Fibroblast of lung (primary cell): ENCODE measurements at places on chromosomes 1 and 21. TPM values are rescaled to one million over a fixed set of nuclear protein-coding genes. Genes with fewer than 3 reads are reported as not detected.

The PPM1J gene
- total RNA-seq: 0.83 and 1.0 TPM in 2 replicates

The VHLL gene
- total RNA-seq: not detected in 2 replicates

The U2AF1 gene
- total RNA-seq: 12.7 and 15.2 TPM in 2 replicates

DNA sequence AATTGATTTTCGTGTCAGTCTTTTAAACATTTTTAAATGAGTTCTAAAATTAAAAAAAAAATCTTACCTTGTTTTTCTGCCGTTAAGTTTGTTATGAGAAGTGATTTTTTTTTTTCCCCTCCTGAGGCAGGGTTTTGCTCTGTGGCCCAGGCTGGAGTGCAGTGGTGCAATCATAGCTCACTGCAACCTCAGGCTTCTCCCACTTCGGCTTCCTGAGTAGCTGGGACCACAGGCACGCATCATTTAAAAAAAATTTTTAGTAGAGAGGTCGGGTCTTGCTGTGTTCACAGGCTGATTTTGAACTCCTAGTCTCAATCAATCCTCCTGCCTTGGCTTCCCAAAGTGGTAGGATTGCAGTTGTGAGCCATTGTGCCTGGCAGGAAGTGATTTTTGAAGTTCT is 41.1 kb downstream of the MTR start:
- H3K27me3 ChIP-seq: no peaks in the 10 kb centered on the region
- H3K4me3 ChIP-seq: no peak overlapping the region
- H3K4me1 ChIP-seq: no peaks in the 10 kb centered on the region
- peaks cover 1% of the 10 kb centered on the region for H3K36me3 ChIP-seq

DNA sequence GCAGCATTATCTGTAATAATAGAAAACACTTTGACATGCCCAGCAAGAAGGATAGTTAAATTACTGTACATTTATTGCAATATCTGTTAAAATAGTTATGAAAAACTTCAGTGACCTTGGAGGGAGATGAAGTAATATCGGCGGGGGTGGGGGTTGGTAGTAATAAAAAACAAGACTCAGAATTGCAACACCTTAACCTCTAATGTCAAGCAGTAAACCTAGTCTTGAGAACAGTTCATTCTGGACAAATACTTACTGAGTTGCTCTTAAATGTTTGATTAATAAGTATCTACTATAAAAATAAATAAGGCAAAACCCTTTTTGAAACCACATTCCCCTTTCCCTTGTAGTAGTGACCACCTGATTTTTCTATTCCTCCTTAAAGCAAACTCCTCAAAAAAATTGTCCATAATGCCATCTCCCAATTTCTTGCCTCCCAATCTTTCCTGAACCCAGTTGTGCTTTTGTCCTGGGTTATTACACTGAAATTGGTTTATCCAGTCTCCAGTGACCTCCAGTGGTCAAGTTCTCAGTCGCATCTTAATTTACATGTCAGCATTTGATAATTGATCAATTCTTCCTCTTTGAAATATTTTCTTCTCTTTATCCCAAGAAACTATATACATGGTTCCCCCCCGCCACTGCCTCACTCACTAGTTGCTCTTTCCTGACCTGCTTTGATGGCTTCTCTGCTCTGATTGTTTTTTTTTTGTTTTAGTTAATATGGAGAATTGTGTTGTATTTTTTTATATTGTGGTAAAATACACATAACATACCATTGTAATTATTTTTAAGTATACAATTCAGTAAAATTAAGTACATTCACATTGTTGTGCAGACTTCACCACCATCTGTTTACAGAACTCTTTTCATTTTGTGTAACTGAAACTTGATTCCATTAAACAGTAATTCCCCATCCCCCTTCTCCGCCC is 36.8 kb downstream of the RAP1A start:
- no peaks in the 10 kb centered on the region for H3K27me3 ChIP-seq
- no peaks in the 10 kb centered on the region for H3K36me3 ChIP-seq
- H3K4me3 ChIP-seq: no peak overlapping the region
- H3K4me1 ChIP-seq: no peaks in the 10 kb centered on the region

DNA sequence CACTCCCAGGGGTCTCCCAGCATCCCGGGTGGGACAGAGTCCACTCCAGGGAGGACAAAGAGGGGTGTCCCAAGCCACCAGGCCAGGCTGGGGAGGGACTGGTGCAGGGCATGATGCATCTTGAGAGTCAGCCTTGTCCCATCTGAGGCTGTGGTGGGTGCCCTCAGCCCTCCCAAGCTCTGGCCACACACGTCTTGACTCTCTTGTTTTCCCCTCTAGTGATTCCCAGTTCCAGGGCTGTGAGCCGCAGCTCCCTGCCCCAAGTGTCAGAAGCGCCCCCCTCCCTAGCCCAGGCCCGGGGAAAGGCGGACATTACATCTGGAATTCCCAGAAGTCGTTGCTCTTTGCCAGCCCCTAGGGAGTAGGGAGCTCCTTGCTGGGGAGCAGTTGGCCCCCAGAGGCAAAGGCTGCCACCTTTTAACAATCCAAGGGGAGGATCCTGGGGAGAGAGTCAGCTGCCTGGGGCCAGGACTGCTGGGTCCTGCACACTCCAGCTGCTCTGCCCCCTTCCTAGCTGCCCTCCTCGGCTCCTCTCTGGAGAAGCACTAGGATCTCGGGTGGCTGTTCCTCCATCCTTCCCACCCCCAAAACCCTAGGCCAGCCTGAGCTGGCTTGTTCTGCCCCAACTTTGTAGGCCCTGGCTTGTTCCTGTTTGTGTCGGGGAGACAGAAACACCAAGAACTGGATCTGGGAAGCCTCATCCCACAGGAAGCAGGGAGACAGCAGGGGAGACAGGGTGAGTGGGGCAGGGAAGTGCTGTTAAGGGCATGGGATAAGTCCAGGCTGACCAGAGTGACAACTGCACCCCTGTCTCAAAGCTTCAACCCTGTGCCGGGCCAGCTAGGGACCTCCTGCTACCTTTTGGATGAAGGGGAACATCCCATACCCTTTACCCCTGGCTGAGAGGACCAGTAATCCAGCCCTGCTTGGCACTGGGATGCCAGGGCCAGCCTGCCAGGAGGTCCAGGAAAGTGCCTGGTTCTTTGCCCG is 3.2 kb upstream of the PTPN7 start:
- no peak overlapping the region for H3K4me3 ChIP-seq
- no peak for DNase-seq
- H3K27me3 ChIP-seq: peaks cover 15% of the 10 kb centered on the region
- no peak overlapping the region for H3K27ac ChIP-seq
- H3K4me1 ChIP-seq: no peaks in the 10 kb centered on the region

- no peak overlapping the region for H3K4me3 ChIP-seq
- H3K27me3 ChIP-seq: no peaks in the 10 kb centered on the region
- no peaks in the 10 kb centered on the region for H3K4me1 ChIP-seq
- H3K27ac ChIP-seq: no peak overlapping the region
- no peak for DNase-seq
Observed at GRCh38 chr1:245401881-245402587, 247.2 kb downstream of the KIF26B start.

DNA sequence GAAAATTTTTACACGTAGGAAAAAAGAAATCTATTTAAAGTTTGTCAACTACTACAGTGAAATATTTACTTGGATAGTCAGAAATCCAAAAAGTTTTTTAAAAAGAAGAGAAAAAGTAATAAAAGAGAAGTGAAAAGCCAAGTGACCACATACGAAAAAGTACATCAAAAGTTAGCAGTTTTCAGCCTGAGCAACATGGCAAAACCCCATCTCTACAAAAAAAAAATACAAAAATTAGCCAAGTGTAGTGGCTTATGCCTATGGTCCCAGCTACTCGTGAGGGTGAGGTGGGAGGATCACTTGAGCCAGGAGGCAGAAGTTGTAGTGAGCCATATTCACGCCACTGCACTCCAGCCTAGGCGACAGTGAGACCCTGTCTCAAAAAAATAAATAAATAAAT is 5.2 kb upstream of the MR1 start:
- DNase-seq: no peak
- no peak overlapping the region for H3K4me3 ChIP-seq
- H3K4me1 ChIP-seq: peaks cover 3% of the 10 kb centered on the region
- no peaks in the 10 kb centered on the region for H3K27me3 ChIP-seq
